ELF-1 (cell line): ENCODE measurements at places on chromosomes 2 and 18.

- DNase-seq = no peak
Measured at GRCh38 chr2:229170171-229170570, 100.9 kb downstream of the PID1 start.

DNA sequence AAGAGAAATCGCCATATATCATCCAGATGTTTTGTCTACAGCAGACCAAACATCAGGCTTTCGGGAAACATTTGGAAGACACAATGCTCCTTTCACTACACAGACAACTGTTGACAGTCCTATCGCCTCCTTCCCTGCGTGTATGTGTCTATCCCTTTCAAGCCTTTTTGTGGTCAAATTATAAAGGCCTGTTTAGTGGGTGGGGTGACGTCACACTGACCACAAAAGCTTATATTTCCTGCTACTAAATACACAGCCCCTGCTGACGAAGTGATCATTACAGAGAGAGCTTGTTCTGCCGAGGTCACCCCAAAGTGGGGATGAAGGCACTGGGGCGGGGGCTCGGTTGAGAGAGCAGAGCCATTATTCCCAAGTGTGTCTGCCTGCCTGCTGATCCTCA lies 302.7 kb upstream of the TNP1 start:
- no peak for DNase-seq

- DNase-seq = no peak
Measured at GRCh38 chr18:68083776-68084175, 567.3 kb upstream of the DSEL start.

GRCh38 chr2:134739879-134740301 lies 21.1 kb upstream of the TMEM163 start:
- no peak for DNase-seq

GRCh38 chr18:3912705-3913104 lies 462.7 kb downstream of the TGIF1 start:
- DNase-seq = no peak

GRCh38 chr2:99431587-99432275 lies 58.1 kb downstream of the REV1 start:
- DNase-seq = no peak
